CD4-positive, alpha-beta T cell treated with Interleukin-15 for 1 hour (primary cell): ENCODE measurements at places on chromosomes 6 and 20.

DNA sequence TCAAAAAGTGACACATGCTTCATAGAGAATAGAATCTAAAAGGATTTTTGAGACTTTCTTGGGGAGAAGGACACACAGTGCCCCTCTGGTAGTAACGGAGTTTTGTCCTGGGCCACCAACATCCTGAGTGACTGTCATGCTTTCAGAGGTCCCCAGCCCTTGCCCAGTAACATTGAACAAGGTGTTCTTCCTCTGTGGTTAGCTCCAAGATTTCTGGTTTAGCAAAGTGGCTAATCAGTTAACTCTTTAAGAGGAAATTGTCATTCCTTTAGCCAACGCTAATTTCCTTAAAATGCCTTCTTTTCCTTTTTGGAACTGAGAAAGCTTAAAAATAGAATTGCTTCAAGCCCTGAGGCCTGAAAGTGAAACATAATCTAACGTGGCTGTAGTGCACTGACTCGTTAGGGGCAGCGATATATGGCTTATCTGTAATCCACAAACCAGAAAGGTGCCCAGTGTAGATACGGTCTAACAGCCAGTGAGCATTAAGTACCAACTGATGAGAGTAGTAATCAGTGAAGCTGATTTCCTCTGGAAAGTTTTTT is 7.8 kb downstream of the E2F3 start:
- no peak for DNase-seq

- DNase-seq: no peak
Observed at GRCh38 chr6:146423452-146423851, 120.2 kb upstream of the RAB32 start.

- no peak for DNase-seq
Observed at GRCh38 chr6:105759946-105760345, 326.2 kb upstream of the PRDM1 start.

- DNase-seq: peak; percentile 58
Observed at GRCh38 chr6:157099912-157100593, 223.3 kb downstream of the TMEM242 start.

- no peak for DNase-seq
Observed at GRCh38 chr20:64254571-64255360, 782 bp upstream of the PCMTD2 start.

- no peak for DNase-seq
Observed at GRCh38 chr20:44113618-44114376, 73.2 kb downstream of the JPH2 start.
